Activated CD4-positive, CD25-positive, alpha-beta regulatory T cell treated with anti-CD3 and anti-CD28 coated beads, Interleukin-2, amount 50 U/mL, for 16 hours (primary cell): ENCODE measurements at places on chromosomes 7 and 10.

DNA sequence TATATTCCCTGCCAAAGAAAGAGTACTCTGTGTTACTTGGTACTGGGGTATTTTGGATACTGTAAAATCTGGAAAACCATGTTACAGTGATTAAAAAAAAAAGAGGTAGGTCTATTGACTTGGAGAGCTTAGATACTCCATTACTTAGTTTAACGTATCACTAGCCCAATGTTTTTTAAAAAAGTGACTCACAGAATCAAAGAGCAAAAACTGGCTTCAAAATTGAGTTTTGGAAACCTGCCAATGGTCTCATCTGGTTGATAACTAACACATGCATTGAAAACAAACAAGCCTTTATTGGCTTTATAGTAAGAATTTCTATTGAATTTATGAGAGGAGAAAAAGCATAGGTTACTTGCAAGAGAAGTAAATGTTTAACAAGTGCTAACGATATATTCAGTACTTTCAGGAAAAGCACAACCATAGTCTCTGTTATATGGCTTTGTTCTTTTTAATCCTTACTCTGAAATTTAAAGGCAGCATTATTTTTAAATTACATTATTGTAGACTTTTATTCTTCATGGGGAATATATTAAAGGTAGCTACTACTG is 563.3 kb upstream of the SORCS1 start:
- no peak for DNase-seq

DNA sequence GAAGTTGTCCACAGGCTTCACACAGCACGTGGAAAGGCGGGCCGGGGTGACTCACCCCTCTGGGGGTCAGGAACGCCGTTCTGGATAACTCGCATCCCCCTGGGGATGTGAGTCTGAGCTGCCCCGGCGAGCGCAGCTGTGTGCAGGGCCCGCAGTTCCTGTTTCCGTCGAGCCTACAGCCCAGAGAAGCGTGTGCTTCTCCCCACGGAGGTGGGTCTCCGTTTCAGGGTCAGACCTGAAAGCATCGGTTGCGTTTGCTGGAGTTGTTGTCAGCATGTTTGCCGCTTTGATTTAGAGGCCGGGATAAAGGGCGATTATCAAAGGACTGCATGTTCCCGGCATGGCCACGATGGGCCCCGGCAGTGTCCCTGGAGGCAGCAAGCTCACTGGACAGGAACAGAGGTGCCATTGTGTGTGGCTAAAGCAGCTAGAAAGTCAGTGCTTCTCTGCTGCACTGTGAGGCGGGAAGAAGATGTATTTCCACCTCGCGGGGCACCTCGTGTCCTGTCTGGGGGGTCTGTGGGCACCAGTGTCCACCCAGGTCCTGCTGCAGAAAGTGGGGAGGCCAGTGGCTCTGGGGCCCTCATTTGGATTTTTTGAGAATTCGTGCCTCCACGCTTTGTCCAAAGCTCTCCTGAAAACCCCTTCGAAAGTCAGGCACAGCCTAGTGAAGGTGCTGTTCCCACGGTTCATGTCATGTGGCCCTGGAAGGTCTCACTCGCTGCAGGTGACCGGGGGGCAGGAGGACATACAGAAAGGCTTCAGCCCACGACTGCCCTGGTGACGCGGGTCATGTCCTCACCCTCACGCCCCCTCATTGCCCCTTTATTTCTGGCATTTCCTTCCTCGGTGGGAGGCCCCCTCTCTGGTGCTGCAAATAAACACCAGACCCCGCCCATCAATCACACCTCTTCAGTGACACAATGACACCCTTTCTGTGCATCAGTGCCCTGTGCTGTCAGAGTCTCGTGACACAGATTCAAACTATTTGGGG is 27.4 kb upstream of the GDI2 start:
- DNase-seq, result no peak

DNA sequence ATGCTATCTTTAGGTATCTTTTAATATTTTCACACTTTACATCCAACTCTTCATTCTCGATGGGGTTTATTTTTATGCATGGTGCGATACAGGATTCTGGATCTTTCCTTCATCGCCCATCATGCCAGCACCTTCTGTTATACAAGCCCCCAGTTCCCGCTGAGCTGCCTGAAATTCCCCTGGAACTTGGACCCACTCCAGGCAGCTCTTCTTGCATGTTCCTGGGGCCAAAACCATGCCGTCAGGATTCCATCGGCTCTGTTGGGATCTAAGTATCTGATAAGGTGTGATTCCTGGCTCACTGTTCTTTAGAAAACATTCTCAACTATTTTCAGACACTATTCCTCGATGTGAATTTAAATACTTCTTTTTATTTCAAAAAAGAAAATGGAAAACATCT is 40.5 kb upstream of the PPP2R2D start:
- no peak for DNase-seq

- no peak for DNase-seq
Measured at GRCh38 chr10:132196178-132197113, 9.7 kb downstream of the DPYSL4 start.
